ENCODE measurements at places on chromosomes 3 and 15.

DNA sequence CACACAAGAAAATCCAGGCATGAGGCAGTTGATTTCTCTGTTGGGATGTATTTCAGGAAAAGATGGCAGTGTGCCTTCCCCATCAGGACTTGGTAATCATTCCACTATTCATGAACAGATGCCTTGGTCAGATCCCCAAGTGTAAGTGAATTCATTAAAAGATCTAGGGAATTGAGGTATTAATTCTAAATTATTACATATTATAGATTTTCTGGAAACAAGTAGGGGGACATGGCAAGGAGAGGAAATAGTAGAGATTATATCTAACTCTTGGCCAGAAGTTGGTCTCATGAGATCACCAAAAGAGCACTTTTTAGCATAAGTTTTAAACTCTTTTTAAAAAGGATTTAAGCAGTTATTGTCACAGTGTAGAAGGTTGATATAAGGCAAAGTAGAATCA is 74.4 kb upstream of the MDFIC2 start:
- no peak for DNase-seq

DNA sequence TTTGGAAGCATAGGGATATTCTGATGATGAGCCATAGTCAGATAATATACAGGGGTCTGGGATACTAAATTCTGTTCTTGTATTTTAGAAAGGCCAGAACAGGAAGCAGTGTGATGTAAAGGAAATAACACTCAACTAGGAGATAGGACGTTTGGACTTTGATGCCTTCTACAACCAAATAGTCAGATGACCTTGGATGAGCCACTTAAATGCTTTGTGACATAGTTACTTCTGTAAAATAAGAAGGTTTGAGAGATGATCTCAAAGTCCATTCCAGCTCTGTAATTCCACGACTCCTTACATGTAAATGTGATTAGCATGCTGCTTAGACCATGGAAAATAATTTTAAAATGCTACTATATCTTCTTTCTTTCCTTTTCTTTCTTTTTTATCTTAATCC is 29.5 kb upstream of the CCDC54 start:
- peak; percentile 8 for DNase-seq

GRCh38 chr3:128590948-128591347 is 59.7 kb downstream of the RPN1 start:
- no peak for DNase-seq

GRCh38 chr3:47617086-47618010 is 38.7 kb upstream of the CSPG5 start:
- no peak for DNase-seq

DNA sequence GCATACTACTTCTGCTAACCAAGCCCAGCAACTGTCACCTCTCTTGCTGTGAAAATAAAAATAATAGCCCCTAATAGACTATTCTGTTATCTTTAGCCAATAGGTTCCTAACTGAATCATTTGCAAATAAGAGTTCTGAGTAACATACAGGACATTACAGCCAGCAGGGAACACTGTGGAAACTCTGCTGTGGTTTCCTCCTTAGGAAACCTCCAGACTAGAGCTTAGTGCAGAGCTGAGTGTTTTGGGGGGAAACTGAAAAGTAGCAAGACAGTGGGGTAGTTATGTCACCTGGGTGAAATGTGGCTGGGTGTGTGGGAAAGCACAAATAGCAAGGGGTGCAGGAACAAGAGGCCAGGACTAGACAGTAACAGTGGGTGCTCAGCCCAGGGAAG is 32.4 kb downstream of the DZIP1L start:
- no peak for DNase-seq

- no peak for DNase-seq
Measured at GRCh38 chr3:78277801-78278200, 1237.9 kb downstream of the ROBO2 start.

GRCh38 chr3:189588475-189589178 is 42.6 kb upstream of the TP63 start:
- no peak for DNase-seq

DNA sequence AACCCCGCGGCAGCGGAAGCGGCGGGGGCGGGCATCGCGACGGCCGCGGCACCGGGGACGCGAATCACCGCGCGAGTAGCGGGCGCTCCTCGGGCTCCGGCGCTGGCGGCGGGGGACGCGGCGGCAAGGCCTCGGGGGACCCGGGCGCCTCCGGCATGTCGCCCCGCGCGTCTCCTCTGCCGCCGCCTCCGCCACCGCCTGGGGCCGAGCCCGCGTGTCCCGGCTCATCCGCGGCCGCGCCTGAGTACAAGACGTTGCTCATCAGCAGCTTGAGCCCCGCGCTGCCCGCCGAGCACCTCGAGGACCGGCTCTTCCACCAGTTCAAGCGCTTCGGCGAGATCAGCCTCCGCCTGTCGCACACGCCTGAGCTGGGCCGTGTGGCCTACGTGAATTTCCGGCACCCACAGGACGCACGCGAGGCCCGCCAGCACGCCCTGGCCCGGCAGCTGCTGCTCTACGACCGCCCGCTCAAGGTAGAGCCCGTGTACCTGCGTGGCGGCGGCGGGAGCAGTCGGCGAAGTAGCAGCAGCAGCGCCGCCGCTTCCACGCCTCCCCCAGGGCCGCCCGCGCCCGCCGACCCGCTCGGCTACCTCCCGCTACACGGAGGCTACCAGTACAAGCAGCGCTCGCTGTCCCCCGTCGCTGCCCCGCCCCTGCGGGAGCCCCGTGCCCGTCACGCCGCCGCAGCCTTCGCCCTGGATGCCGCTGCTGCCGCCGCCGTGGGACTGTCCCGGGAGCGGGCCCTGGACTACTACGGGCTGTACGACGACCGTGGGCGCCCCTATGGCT is 675 bp downstream of the RBM15B start:
- DNase-seq: peak; percentile 44

DNA sequence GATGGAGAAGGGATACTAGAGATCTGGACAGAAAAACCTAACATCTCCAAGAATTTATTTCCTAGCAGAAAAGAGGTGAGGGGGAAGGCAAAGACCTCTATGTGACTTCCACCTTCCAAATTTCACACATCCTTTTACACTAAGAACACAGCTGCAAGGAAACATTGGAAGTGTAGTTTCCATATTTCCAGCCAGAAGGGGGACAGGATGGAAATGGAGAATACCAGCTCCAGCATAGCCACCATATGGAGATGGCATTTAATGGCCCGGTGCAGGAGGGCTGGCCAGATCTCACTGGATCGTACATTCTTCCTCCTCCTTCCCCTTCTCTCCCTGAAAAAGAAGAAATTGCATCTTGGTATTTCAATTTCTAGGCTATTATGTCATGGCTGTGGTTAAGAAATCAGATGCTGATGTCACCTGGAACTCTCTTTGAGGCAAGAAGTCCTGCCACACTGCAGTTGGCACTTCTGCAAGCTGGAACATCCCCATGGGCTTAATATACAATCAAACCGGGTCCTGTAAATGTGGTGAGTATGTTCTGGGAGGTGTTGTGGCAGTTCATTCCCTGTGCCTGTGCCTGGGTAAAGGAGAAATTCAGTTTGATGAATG is 36.9 kb upstream of the TF start:
- peak; percentile 43 for DNase-seq

GRCh38 chr3:168620854-168621253 is 525.1 kb upstream of the GOLIM4 start:
- DNase-seq: no peak

DNA sequence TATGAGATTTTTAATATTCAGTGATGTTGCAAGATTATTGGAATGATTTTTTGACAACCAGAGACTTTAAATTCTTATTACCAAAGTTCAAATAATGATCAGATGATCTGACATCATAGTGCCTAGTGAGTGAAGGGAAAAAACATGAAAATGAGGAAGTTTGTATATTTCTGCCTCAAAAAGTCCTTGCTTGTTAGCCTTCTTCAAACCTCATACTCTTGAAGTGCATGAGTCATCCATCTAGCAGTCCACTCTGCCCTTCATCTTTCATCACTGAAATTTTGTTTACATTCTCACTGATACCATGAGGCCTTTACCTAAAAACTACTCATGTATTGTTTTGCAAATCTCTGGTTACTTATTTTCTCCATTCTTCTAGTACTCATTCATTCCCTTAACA is 23.9 kb upstream of the OR5H6 start:
- peak; percentile 12 for DNase-seq

Data from suppressor macrophage (primary cell).